ENCODE measurements at places on chromosomes 16 and 17. TPM values are rescaled to one million over a fixed set of nuclear protein-coding genes. Genes with fewer than 3 reads are reported as not detected.

DNA sequence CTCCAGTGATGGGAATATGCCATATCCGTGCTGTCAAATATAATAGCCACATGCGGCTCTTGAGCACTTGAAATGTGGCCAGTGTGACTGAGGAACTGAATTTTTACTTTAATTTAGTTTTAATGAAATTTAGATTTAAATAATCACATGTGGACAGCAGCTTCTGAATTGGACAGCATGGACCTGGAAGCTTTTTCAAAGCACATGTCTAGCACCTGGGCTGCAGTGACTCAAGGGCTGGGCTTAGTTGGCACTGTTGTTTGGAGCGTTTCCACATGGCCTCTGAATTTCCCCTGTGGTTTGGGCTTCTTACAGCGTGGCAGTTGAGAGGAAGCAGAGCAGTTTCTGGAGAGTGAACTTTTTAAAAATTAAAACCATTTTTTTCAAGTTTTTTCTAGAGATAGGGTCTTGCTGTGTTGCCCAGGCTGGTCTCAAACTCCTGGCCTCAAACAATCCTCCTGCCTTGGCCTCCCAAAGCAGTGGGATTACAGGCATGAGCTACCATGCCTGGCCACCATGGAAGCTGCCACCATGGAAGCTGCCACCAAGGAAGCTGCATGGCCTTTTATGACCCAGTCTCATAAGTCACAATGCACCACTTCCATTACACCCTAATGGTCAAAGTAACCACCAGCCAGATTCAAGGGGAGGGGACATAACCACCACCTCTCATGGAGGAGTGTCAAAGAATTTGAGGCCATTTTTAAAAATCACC lies 6.7 kb upstream of the TOB1 start:
- no peak for DNase-seq

C17orf67 gene
- total RNA-seq, result 4.1 TPM

CORO6 gene
- total RNA-seq, result 1.6 TPM

- DNase-seq, result peak; percentile 27
Observed at GRCh38 chr17:76381633-76382350, 2.6 kb upstream of the SPHK1 start.

- DNase-seq, result no peak
Observed at GRCh38 chr17:32861981-32862380, 14.9 kb downstream of the MYO1D start.

DNA sequence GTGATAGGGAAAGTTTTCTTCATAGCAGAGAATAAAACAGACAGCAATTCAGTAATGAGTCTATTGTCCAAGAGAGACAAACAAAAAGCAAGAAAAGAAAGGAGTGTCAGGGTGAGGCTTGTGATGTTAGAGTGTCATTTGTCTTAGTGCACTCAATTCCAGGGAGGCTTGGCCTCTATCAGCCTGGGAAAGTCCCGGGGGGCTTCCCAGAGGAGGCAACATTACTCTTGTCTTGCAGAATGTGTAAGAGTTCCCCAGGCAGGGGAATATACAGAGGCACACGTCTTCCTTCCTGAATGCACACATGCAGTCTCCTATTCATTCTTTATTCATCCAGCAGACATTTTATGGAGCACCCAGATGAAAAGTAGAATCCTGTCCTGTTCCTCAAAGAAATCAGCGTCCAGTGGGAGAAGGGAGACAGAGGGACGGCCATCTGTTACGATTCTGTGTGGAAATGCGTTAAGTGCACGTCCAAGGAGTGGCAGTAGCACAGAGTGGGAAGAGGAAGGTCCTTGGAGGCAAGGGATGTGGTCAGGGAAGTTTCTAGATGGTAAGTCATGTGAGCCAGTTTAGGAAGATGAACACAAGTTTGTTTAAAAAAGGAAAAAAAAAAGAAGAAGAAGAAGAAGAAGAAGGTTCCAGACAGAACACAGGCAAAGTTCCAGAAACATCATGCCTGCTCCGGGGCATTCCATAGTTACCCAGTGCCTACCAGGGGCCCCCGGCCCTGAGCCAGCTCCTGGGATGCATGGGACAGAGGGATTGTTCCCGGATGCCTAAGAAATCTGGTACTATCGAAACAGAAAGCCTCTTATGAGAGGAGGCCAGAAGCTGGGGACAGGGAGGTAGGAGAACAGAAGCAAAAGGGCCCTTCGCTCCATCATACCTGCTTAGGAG lies 21.1 kb downstream of the CACNG4 start:
- DNase-seq, result no peak

DNA sequence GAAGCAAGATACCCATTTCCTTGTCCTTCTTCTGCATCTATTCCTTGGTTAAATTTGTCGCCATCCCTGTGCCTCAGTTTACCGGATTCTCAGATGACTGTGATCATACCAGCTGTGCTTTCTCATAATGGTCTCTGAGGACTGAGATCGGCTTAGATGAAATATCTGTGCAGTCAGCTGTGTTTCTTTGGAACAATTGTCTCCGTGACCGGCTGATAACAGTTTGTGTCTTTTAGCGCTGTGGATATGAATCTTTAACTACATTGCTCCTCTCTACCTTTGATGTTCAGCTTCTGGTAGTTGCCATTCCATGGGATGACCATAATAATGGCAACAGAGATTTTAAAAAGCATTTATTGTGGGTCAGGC lies 473 bp downstream of the FTO start:
- DNase-seq, result no peak

PARD6A gene
- 6.3 TPM for total RNA-seq

GSG1L gene
- not detected for total RNA-seq

GRCh38 chr16:53809088-53809932 lies 105.4 kb downstream of the FTO start:
- no peak for DNase-seq

Measured in dermis blood vessel endothelial cell (primary cell).